Hematopoietic multipotent progenitor cell treated with erythropoietin and hydrocortisone succinate and interleukin-3 and kit ligand, for 6 days (in vitro differentiated cells): ENCODE measurements at places on chromosomes 13 and 19.

DNA sequence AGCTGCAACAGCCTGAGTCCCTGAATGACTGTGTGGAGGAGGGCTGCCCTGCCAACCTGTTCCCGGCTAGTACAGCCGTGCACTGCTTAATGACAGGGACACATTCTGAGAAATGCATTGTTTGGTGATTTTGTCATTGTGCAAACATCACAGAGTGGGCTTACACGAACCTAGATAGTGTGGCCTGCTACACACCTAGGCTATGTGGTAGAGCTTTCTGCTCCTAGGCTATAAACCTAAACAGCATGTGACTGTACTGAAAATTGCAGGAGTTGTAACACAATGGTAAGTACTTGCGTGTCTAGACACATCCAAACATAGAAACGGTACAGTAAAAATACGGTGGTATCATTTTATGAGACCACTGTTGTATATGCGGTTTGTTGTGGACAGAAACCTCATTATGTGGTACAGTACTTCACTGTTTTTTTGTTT is 35.0 kb downstream of the VASP start:
- no peak for DNase-seq

DNA sequence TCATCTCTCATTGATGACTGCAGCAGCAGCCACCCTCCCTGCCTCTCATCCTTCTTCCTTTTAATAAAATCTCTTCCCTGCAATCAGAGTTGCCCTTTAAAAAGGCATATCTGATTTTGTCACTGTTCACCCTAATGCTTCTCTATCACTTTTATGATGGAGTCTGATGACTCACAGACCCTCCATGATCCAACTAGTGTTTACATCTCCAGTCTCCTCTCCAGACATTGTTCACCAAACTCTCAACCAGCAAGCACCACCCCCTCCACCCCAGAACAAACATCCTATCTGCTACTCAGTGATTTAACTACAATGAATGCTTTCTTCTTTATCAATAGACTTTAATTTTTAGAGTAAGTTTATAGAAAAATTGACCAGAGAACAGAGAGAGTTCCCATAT is 59.5 kb downstream of the TNFSF11 start:
- no peak for DNase-seq

- no peak for DNase-seq
Observed at GRCh38 chr13:84553227-84553626, 671.0 kb upstream of the SLITRK1 start.

DNA sequence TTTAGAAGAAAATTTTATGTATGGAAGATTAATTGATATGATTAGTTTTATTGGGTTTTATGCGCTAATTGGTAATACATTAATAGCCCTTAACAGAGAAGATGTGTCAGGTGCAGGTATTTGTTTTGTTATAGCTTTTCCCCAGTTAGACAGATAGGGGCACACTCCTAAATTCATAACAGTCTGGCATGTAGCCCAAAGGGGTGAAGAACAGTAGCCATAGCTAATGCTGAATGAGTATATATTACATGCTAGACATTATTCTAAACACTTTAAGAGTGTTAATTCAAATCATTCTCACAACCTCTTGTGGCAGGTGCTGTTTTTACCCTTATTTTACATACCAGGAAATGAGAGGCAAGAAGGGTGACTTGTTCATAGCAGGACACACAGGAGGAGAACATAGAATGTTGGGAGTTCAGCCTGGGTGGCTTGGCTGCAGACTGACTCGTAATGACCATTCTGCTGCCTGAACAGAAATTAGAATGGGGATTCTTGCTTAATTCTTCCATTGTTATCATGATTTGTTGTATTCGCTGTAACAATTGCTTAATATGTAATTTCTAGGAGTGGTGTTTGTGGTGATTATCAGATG is 20.1 kb downstream of the PCCA start:
- DNase-seq = peak; percentile 29

DNA sequence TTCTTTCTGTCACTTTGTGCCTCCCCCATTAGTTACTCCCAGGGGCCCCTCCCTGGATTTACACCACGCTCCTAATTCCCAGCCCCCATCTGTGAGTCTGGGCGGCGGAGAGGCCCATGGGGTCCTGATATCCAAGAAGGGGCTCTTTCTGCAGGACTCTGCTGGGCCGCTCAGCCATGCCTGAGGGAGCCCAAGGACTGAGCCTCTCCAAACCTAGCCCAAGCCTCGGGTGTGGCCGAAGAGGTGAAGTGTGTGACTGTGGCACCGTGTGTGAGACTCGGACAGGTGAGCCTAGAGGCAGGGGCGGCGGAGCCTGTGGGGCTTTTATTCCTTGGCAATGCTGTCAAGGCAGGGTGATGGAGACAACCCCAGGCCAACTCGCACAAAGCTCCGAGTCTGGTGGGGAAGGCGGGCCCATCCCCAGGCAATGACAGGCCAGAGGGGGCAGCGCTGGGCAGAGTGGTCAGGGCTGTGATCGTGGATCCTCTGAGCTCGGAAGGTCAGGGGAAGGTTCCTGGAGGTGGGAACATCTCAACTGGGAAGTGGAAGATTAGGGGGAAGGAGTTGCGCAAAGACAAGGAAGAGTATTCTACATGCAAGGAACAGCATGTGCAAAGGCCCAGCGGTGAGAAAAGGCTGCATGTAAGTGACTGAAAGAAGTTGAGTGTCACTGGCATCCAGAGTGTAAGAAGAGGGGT is 1.6 kb downstream of the PLEKHG2 start:
- no peak for DNase-seq

DNA sequence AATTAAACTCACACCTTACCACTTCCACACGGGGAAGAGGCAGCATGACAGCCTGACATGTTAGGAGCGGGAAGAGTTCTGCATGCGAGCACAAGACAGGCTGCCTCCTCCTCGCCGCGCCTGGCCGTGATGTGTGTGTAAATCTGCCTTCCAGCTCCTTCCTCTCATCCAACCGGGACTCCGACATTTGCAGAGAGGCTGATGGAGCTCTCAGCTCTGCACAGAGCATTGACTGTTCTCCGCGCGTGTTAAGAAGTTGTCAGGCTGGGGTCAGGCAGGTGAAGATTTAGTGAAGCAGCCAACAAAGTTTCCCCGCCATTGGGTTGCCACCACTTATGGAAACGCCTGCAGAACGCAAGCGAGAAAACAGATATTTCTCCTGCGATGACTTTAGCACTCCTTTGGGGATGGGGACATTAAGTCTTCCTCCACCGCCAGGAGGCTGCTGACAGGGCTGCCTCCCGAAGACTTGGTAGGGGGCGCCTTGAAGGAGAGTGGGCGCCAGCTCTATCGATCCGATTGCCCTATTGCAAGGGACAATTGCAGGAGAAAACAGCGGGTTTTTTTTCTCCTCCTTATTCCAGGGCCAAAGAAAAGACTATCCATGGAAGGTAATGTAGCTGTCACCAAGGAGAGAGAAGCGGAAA is 213.9 kb upstream of the TSHZ3 start:
- DNase-seq = no peak

GRCh38 chr19:38989066-38989605 is 13.6 kb upstream of the FBXO17 start:
- DNase-seq = no peak

DNA sequence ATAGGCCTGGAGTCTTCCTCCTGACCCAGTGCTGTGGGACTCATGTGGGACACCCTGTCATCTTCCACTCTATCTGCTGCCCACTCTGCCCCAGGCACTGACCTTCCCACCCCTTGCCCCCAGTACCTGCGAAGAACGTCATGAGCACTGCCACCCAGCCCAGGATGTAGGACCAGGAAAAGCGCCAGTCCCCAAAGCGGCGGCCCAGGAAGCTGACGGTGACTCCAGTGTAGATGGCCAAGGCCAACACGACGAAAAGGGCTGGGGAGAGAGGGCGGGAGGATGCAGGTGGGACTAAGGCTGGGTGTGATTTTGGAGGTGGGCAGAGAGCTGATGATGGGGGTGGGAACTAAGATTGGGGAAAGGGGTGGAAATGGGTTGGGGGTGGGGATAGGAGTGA is 7.4 kb downstream of the LIM2 start:
- no peak for DNase-seq

GRCh38 chr13:30835442-30835841 is 70.6 kb upstream of the MEDAG start:
- DNase-seq = no peak

DNA sequence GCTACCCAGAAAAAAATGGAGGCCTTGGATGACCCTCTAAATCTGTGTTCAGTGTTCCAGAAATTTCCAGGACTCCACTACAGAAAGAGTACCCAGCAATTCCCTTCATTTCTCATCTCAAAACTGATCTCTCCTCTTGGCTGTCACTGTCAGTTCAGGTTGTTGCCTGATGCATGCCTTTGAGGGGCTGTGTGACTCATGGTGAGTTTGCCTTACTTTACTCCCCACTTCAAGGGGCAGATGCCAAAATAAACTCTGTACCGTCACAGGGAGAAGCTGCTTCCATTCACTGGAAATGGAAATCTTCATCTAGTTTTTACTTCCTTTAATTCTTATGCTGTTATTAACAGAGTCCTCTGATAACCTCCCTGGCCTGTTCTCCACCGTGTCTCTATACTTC is 1075.0 kb downstream of the DIAPH3 start:
- DNase-seq = no peak

GRCh38 chr13:83450591-83450990 is 431.7 kb downstream of the SLITRK1 start:
- no peak for DNase-seq
